Spleen (tissue), 13 donors: ENCODE measurements at places on chromosomes 16 and 17. TPM values are rescaled to one million over a fixed set of nuclear protein-coding genes. Genes with fewer than 3 reads are reported as not detected.

Gene AP2B1
- total RNA-seq = 94.7 TPM

Gene NUPR1
- 17.6 TPM for total RNA-seq

Gene MMP28
- 5.9 TPM for total RNA-seq

- no peak for DNase-seq
Observed at GRCh38 chr17:2369551-2370210, 31.2 kb downstream of the MNT start.

DNA sequence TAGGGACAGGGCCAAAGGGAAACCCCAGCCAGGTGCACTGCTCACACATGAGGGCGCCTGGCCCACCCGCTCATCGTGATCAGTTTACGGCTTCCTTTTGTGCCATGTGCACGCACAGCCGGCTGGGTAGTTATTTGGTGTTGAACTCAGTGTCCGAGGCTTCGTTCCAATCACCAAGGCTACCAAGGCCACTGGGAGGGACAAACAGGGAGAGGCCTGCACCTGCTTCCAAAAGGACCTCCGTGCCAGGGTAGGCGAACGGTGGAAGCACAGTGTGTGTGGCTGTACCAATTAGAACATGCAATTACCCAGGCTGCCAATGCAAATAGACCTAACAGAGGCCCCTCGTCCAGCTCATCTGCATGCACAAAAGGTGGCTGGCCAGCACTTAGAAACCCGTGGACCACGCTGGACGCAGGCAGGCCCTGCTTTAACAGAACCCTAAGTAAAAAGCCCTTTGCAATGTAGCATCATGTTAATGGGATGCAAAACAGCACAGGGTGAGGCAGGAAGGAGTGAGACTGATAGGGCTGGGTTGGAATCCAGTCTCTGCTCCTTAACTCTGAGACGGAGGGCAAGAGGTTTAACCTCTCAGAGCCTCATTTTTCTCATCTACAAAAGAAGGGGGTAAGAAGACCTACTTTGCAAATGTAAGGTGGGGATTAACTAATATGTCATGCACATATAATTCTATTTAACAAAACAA, 204.0 kb downstream of the XYLT1 start:
- no peak for DNase-seq

GRCh38 chr16:17766012-17766411, 295.3 kb upstream of the XYLT1 start:
- no peak for DNase-seq
